ENCODE measurements at places on chromosomes 3 and 15.

DNA sequence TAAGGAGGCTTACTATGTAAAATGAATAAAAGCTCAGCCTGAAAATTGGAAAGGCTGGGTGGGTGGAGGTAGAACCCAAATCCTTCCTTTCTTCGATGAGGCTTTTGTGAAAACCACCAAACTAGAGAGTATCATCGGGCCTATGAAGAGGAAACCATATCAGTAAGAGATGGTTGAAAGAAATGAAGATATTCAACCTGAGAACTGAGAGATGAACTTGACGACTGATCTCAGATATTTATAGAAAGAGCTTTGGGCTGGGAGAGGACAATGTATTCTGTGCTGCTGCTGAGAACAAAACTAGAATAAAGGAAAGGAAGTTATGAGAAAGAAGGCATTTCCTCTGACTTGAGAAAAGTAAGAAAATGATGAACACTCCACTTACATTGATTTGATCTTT is 236.6 kb downstream of the KCNH8 start:
- DNase-seq = no peak

DNA sequence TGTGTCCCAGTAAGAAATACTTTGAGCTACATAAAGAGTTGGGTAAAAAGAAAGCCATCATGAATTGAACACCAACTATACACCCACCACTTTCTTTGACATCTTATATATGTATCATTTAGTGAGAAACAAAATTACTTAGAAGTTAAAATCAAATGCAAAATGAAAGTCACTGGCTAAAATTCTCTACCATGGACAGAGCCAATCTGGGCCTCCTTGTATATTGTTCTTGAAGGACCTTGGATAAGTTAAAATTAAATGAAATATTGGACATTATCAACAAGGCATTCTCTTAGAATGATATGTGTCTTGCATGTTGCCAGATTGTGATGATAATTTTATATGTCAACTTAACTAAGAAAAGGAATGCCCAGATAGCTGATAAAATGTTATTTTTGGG is 64.2 kb upstream of the CHL1 start:
- no peak for DNase-seq

GRCh38 chr15:76184650-76185035 is 124.9 kb downstream of the TMEM266 start:
- DNase-seq = no peak

DNA sequence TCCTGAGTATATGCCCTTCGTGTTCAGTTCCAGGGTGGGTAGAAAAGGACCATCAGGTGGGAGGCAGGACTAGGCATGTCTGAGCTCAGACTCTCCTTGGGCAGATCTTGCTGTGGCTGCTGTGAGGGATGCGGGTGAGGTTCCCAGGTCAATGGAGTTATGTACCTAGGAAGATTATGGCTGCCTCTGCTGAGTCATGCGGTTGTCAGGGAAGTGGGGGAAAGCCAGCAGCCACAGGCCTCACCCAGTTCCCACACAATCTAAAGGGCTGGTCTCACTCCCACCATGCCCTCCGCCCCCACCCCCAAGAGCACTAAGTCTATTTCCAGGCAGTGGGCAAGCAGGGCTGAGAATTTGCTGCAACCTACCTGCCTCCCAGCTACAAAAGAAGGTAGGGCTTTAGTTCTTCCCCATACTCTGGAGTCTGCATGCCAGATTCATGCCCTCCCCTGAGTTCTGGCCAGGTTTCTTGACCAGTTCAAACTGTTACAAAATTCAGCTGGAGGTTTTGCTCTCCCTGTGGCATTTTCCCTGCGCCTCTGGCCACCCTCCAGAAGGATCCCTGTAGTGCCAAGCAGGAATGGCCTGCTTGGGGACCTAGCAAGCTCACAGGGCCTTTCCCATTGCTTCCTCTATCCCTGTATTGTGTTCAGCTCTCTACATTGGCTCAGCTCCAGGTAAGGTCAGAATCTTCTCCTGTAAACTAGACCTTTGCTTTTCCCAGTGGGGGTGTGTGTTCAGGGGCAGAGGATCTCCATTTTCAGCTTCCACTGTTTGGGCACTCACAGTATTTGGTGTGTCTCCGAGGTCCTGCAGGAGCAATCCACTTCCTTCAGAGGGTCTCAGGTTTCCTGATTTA is 12.7 kb upstream of the TMCO5A start:
- no peak for DNase-seq

DNA sequence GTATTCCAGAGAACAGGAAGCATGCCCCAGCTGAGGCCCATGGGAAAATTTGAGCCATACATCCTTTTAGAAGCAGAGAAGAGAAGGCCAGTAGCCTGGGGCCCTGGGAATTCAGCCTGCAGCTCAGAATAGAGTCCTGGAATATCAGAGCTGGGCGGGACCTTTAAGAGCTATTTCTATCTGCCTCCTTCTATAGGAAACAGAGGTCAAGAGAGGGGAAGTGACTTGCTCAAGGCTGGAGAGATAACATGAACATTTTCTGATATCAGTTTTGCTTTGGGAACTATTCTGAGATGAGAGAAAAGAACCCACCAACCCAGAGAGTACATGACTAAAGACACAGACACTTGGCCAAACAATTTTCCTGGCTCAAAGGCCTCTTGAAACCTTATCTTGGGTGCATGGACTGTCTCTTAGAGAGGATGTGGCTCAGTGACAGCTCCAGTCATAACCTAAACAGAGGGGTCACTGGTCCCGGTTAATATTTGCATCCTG is 26.0 kb downstream of the MASP1 start:
- no peak for DNase-seq

- no peak for DNase-seq
Measured at GRCh38 chr3:172913911-172914655, 163.6 kb downstream of the ECT2 start.

GRCh38 chr3:47012342-47013230 is 33.1 kb downstream of the NBEAL2 start:
- DNase-seq = no peak

DNA sequence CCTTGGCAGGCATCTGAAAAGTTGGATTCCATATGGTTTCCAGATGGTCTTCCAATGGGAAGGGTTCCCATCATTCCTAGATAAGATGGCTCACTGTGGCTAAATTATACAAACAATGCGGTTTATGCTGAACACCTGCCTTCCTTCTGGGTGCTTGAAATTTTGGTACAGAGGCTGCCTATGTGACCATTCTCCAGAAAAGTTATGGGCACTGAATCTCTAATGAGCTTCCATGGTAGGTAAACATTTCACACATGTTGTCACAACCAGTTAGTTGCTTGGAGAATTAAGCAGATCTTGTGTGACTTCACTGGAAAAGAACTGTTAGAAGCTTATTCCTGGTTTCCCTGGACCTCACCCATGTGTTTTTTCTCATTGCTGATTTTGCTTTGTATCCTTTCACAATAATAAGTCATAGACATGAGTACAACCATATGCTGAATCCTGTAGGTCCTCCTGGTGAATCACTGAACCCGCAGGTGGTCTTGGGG is 30.1 kb downstream of the PLOD2 start:
- DNase-seq = no peak

DNA sequence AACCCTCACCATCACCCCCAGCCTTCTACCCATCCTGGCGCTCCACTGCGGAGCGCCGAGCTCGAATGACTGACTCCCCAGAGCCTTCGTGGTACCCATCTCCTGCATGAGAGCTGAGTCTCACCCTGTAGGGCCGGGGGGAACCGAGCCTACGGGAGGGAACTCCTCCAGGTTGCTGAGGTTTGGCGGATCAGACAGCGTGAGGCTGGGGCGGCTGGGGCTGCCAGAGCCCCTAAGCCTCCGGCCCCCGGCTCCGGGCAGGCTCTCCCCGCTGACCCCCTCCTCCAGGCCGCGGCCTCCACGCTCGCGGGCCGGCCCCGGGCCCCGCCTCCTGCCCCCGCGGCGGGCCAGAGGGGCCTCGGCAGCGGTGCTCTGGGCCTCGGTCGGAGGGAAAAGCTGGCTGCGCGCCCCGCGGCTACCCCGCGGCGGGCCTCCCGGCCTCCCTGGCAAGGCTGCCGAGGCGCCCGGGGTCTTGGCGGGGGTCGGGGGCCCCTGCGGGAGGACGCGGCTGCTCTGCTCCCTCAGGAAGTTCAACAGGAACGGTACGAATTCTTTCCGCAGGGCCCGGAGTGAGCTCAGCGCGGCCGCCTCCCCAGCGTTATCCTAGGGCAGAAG is 643 bp downstream of the CDAN1 start:
- DNase-seq = no peak

DNA sequence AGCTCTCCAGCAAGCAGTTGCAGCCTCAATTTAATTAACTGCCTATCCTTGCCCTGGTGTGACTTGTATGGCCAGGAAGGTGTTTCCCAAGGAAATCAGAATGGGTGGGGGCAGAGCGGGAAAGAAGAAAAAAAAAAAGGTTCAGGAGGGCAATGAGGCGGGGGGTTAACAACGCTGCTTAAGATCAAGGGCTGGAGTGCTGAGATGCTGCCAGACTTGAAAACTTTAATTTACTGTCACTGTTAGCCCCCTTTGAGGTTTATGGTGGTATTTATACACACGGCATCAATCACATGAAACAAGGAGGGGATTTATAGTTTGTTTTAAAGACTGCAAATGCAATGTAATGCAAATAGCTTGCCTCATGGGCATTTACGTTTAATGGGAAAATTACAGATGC is 319.4 kb upstream of the NR2F2 start:
- DNase-seq = no peak

GRCh38 chr3:122097141-122097540 is 42.0 kb downstream of the CD86 start:
- DNase-seq = no peak

DNA sequence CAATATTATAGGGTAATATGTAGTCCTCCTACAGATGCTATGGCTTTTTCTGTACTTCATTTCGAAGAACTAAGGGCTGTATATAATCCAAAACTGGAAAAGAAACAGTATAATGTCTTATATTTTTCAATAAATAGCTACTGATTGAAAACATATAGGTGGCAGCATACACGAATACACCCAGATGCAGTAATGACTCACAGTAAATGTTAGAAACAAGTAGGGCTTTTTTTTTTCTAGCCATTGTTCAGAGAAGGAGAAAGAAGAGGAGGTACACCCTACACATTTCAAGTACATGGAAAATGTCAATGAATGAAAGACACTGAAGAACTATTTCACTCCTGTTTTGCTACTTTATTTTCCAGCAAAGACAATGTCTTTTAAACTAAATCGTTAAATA is 9.4 kb downstream of the DAZL start:
- no peak for DNase-seq

DNA sequence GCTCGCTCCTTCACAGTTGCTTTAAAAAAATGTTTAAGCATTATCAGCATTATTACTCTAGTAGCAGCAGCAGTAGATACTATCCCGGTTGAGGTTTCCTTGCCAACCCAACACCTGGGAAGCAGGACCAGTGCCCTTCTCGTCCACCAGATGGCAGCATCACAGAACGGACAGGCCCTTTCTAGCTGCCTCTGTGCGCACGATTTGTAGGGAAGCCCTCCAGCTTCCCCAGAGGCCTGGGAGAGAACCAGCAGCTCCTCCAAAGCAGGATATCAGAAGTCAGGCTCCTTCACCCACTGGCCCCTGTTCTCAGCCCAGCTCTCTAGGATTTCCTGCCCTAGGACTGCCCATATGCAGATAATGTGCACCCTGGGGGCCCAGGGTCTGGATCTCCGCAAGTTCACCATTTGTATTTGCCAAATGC is 16.8 kb upstream of the ESYT3 start:
- DNase-seq = peak; percentile 37

DNA sequence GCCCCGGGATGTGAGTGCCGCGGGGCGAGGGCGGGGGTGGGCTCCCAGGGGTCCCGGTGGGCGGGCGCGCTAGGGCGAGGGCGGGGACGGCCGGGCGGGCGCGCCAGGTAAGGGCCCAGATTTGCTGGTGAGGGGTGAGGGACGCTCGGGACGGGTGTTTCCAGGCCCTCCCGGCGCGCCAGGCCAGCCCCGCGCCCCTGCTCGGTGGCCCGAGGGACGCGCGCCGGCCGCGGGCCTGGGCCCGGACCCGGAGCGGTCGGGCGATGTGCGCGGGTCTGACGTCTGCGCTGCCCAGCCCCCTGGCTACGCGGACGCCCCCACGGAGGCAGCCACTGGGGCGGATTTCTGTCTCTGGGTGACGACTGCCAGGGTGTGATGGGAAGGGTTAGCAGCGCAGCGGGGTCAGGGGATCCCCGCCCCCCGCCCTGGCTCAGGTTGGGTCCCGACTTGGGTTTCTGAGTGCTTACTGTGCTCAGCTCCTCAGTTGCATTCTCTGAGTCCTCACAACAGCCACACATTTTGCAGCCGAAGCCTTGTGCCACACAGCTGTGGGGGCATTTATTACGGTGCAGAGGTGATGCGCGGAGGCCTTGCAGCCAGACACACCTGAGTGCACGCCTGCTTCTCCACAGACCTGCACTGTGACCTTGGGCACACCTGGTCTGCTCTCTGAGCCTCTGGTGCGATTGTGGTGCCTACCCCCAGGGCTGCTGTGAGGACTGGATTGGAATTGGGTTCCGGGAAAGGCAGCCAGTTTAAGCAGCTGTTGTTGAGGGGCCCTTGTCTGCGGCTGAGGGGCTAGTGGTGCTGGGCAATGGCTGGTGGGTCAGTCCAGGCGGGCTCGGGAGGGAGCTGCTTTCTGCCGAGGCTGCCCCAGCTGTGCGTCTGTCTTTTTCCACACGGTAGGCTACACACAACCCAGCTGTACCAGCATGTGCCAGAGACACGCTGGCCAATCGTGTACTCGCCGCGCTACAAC is 523 bp downstream of the HDAC11 start:
- DNase-seq = no peak

DNA sequence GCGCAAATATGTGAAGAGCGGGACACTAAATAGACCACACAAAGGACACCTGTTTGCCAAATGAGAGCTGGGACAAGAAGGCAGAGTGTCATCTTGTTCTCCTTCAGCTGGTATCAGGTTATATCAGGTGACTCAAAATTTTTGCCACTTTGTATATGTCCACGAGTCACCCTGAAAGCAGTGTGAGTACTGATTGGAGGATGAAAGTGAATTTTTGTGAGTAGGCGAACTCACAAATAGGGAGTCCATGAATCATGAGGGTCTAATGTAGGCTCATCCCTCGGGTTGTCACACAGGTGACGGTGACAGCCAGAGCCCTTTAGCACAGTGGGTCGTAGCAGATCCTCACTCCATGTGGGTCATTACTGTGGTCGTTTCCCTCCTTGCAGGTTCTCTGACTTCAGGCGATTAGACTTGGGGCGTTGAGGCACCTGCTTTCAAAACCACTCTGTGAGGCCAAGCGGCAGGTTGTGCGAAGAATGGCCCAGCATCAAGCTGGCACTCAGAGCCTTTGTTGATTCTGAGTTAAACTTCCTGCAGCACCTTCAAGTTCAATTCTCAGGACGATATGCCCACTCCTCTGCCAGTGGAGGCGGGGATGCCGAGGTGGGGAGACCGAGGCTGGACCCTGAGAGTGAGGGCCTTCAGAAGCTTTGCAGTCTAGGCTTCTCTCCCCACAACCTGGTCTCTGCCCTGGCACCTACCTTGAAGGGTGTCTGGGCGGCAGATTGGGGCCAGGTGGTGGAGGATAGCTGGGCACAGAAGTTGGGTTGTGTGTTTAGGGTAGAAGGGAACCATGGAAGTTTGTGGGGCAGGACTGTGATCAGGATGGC is 173.8 kb downstream of the SMAD6 start:
- no peak for DNase-seq

All from amygdala (tissue), 56 donors.